Hippocampal formation (tissue), 2 donors: ENCODE measurements at places on chromosomes 13 and 19.

- DNase-seq = peak; percentile 55
These were observed 545 bp downstream of the RAD23A start for GRCh38 chr19:12946092-12946721.

DNA sequence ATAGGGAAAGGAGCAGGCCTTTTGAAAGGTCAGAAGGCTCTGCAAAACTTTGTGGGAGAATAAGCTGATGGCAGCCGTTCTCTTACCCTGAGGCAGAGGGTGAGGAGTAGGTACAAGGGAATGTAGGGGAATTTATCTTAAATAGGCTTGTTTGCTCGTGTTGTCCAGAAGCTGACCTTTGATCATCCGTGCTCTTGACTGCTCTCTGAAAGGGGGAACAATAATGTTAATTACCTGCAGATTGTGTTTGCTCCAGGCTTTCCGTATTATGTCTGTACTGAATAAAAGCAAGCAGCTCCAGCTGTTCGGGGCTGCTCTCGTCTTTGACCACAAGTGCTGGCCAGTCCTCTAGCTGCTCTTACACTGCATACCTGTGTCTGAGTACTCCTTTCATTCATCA lies 116.3 kb downstream of the ZNF429 start:
- DNase-seq = no peak

DNA sequence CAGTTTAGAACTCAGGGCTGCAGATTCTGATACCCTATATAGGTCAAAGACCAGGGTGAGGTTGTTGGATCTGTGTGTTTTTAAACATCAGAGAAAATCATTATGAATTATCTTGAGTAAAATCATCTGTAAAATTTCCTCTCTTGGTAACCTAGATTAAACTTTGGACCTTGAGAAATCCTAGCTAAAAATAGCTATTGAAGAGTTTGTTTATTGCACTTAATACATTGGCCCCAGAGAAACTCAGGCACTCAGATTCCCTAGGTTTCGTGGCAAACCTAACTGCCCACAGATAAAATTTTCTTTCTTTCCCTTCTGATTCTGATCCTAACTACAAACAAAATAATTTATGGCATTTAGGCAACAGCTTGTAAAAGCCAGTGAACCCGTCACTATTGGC lies 102.3 kb downstream of the GPC6 start:
- DNase-seq = no peak

DNA sequence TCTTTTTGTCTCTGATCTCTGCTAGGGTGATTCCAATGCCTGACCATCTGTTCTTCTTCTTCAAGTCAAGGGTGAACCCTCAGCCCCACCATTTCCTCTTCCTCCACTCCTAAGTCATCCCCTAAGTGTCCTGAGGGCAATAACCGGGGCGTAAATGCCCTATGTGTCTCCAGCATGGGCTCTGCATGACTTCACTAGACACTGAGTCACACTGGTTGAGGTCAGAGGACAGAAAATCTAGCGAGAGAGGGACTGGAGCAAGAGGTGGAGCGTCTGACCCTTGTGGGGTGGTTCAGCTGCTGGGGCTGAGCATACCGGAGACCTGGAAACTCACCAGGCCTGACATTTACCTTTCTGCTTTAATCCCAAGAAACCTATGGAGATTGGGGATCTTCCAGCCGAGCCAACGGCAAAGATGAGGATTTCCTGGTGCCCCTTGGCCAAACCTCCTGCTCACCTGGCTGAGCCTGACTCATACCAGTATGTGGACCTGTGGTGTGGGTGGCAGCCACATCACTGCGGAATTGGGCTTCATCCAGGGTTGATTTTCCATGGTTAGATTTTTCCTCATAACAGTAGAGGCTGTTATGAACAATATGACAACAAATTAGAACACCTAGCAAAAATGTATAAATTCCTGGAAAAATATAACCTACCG lies 26.9 kb downstream of the SCGB2B2 start:
- no peak for DNase-seq

DNA sequence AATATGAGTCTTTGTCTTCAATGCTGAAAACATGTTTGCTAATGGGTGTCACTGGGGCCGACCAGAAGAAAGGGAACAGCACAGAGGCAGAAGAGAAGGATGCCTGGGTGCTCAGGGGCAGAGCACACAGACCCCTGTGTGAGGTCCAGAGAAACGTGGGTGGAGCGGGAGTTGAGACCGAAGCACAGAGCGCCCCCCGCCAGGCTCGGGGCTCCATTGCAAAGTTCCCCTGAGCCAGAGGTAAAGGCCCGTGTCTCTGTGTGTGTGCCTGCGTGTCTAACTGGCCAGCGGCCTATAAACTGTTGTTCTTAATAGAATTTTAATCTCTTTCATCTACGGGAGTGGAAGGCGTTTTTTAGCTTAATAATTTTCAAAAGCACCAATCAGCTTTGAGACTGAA lies 343.1 kb downstream of the TEX29 start:
- no peak for DNase-seq

- no peak for DNase-seq
These were observed 12.7 kb upstream of the KBTBD6 start for GRCh38 chr13:41145136-41145908.

- no peak for DNase-seq
These were observed 541.1 kb upstream of the SPRY2 start for GRCh38 chr13:80881942-80882445.

- no peak for DNase-seq
These were observed 7.6 kb upstream of the CD79A start for GRCh38 chr19:41869374-41869955.

DNA sequence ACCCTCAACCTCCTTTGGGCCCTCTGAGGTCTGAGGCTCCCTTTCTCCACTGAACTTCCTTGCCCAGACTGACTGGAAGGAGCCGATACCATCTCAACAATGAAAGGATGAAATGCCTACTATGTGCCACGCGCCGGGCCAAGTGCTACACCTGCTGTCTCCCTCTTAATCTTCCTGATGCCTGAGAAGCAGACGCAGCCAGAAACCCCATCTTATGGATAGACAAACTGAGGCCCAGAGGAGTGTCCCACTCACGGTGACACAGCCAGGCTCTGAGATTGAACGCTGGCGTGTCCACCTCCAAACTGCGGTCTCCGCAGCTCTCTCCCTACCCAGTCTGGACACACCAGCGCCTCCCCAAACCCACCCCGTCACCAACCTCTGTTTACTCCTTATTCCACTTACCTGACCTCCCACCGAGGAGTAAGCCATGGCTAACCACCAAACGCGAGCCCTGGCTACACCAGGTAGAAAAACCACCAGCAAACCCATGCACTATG lies 20.9 kb downstream of the MLLT1 start:
- no peak for DNase-seq

GRCh38 chr19:40332669-40333068 lies 15.5 kb downstream of the C19orf47 start:
- peak; percentile 42 for DNase-seq

DNA sequence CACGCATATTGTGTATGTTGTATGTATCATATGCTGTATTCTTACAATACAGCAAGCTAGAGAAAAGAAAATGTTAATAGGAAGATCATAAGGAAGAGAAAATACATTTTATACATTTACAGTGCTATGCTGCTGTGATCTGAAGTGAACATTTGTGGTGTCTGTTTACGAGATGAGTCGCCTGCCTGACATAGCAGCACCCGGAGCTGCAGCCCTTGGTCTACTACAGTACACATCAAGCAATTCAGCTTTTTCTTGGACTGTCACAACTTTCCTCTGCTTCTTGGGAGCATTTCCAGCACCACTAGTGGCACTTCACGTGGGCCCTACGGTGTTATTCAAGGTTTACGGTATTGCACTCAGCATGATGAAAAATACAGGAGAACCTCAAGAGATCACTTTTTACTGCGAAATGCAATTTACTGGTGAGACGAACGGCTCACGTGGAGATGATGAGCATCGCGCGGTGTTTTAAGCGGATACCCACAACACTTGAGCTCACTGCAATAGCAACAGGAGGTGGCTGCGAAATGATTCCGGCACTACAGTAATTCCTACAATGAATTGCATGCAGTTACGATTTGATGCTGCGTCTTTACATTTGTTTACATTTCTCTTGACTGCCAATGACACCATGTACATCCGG lies 308.4 kb downstream of the FGF9 start:
- no peak for DNase-seq

GRCh38 chr13:19861762-19862161 lies 1.7 kb downstream of the ZMYM5 start:
- no peak for DNase-seq

- DNase-seq = no peak
These were observed 1.0 kb downstream of the TMEM59L start for GRCh38 chr19:18613589-18614234.

DNA sequence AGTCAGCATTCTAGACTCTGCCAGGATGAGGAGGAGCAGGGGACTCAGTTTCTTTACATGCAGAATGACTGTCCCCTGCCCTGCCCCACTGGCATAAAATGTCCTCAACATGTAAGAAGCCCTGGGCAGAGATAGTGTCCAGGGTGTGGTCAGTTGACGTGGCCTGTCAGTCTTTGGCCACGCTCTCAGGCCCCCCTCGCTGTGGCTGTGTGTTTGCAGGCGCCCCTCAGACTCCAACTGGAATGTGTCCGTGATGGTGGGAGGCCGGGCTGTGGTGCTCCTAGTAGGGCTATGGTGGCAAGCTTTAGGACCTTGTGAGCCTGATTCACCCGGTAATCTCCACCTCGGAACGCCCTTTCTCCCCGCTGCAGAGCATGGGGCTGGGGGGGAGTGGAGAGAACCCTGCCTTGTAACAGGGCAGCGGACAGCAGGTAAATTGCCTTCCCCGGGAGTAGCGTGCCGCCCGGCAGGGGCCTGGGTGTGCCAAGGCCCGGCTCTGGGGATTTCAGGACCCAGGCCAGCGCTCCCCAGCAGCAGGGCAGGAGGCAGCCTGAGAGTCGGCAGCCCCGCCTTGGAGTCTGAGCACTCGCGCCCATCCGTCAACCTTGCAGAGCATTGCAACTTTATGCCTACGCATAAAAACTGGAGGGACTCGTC lies 62.3 kb downstream of the CHST8 start:
- no peak for DNase-seq

DNA sequence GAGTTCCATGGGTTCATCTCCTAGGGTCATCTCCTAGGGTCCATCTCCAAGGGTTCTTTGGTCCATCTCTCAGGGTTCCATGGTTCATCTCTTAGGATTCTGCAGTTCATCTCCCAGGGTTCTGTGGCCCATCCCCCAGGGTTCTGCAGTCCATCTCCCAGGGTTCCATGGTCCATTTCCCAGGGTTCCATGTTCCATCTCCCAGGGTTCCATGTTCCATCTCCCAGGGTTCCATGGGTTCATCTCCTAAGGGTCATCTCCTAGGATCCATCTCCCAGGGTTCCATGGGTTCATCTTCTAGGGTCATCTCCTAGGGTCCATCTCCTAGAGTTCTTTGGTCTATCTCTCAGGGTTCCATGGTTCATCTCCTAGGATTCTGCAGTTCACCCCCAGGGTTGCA lies 4.9 kb downstream of the TMEM59L start:
- no peak for DNase-seq

- DNase-seq = no peak
These were observed 42.5 kb downstream of the GNG7 start for GRCh38 chr19:2659856-2660432.

DNA sequence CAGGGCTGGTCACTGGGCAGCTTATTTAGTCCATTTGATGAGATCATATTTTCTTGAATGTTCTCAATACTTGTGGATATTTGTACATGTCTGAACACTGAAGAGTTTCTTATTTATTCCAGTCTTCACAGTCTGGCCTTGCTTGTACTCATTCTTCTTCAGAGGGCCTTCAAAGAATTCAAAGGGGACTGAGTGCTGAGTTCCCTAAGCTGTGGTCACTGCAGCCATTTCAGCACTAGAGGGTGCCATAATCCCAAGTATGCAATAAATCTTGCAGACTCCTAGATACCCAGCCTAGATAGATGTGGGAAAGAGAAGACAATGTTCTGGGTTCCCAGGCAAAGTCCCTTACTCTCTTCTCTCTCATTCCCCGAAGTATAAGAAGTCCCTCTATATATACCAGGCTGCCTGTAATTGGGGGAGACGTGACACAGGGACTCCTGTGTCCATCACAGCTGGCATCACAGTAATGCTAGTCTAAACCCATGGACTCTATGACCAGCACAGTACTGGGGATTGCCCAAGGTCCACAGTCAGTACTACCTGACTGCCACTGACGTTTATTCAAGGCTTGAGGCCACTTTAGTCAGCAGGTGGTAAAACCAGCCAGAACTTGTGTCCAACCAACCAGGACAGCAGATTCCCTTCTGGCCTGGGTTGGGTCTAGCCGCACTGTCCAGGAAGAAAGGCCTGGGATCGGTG lies 8.9 kb upstream of the VN1R1 start:
- DNase-seq = no peak

- DNase-seq = no peak
These were observed 447.7 kb downstream of the GPC6 start for GRCh38 chr13:93674337-93674755.

- DNase-seq = no peak
These were observed 22.2 kb downstream of the CCDC169 start for GRCh38 chr13:36275190-36276002.
